Left ventricle myocardium inferior (tissue), 1 donor: ENCODE measurements at places on chromosomes 12 and 14. TPM values are rescaled to one million over a fixed set of nuclear protein-coding genes. Genes with fewer than 3 reads are reported as not detected.

DNA sequence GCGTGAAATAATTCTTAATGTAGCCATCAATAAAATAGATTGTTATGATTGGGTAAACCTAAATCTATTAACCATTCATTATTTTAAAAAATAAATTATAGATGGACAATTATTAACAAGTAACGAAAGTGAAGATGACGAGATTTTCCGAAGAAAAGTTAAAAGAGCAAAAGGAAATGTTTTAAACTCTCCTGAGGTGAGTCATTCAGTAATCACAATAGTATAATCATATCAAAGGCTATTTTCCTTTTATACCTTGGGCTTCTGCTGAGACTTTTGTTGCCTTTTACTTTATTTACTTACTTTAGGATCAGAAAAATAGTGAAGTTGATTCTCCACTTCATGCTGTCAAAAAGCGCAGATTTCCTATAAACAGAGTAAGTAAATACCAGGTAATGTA is 45.6 kb downstream of the FANCM start:
- DNase-seq = no peak

- DNase-seq = no peak
These were observed 454.9 kb downstream of the LRIG3 start for GRCh38 chr12:58465418-58465817.

Gene DACT1
- total RNA-seq = 3.4 TPM

DNA sequence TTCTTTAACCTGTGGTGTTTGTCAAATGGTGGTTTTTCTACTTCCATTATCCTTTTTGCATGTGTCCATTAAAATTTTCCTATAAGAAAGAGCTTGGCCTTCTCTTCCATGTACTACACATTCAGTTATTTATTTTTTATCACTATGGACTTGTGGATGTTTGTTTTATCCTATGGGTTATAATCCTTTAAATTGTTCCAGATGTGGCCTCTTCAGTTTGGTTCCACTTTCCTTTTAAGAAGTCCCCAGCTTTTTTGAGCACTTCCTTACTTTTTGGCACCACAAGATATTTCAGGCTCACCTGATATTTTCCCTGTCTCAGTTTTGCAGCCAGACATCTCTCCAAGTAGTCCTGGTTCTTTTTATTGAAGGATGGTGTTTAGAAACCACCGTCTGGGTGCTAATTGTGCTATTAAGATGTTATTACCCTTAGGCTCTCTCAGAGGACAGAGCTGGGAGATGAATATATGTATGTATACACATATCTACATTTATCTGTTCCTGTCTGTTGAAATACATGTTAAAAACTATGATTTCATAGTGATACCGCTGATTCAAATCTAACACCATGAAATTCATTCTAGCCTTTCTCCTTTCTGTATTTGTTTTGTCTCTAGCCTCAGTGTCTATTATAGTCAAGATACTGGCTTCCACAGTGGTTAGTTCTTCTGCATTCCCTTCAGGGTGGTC is 408.5 kb upstream of the RGS6 start:
- DNase-seq = no peak

DNA sequence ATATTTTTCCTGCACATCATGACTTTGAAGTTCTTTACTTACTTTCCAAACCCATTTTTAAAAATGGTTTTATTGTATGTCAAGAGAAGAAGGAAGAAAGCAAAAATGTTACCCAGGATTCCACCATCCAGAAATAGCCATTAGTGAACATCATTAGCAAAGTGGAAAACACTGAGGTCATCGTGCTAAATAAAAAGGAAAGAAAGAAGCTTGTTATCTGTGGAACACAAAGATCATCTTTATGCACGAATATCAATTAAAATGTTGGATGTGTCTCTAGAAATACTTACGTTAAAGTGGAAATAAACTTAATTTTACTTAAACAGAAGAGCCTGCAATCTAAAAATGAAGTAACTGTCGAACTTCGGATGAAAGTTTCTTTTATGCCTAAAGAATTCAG is 27.3 kb downstream of the SFSWAP start:
- DNase-seq = no peak

GRCh38 chr12:101001669-101002068 is 207.1 kb downstream of the ANO4 start:
- no peak for DNase-seq

- no peak for DNase-seq
These were observed 80.4 kb downstream of the DUSP16 start for GRCh38 chr12:12482150-12482761.

DNA sequence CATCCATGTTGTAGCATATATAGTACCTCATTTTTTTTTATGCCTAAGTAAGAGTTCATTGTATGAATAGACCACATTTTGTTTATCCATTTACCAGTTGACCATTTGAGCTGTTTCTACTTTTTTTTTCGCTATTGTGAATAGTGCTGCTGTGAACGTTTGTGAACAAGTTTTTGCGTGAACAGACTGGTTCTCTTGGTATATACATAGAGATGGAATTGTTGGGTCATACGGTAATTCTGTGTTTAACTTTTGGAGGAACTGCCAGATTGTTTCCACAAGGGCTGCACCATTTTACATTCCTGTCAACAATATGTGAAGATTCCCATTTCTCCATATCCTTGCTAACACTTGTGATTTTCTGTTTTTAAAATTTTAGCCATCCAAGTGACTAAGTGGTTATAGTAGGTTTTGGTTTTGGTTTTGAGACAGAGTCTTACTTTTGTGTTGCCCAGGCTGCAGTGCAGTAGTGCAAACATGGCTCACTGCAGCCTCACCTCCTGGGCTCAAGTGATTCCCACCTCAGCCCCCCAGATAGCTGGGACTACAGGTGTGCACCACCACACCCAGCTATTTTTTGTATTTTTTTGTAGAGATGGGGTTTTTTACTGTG is 68.3 kb upstream of the AMN start:
- DNase-seq = no peak

DNA sequence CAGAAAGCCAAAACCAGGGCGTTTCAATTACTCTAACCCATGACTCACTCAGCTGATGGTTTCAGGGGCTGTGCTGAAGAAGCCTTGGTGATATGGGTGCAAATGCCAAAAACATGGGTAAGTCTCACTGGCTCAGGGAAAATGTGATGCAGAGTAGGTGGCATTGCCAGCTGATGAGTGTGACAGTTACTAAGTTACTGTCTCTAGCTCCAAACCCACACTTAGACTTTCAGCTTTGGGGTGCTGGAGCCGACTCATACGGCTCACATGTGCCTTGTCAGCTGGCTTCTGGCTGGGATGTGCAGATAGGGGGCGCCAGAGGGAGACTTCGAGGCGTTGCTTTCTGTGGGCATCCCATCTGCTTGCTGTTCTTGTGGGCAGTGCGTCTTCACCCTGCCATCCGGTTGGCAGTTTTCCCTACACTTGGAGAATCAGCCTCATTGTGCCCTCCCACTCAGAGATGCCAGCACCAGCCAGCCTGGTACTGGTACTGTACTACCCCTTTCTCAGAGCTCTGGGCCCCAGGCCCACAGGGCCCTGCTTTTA is 11.1 kb upstream of the KRT7 start:
- peak; percentile 50 for DNase-seq

DNA sequence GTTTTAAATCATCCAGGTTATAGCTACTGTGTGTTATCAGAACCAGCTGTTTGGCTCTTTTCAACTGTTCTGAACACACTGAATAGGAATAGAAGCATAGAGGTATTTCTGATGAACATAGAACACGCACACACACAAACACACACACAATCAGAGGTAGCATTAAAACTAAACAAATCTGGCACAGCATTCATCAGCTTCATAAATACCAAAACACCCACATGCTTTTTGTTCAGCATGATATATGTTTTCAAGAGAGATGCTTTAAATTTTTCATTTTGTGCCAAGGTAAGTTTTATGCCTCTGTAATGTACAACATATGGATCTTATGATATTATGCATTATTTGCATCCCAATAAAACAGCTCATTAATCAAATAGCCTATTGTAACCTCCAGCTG is 208.6 kb downstream of the GALC start:
- no peak for DNase-seq

Gene SMOC1
- 4.4 TPM for total RNA-seq

Gene KRT77
- not detected for total RNA-seq

DNA sequence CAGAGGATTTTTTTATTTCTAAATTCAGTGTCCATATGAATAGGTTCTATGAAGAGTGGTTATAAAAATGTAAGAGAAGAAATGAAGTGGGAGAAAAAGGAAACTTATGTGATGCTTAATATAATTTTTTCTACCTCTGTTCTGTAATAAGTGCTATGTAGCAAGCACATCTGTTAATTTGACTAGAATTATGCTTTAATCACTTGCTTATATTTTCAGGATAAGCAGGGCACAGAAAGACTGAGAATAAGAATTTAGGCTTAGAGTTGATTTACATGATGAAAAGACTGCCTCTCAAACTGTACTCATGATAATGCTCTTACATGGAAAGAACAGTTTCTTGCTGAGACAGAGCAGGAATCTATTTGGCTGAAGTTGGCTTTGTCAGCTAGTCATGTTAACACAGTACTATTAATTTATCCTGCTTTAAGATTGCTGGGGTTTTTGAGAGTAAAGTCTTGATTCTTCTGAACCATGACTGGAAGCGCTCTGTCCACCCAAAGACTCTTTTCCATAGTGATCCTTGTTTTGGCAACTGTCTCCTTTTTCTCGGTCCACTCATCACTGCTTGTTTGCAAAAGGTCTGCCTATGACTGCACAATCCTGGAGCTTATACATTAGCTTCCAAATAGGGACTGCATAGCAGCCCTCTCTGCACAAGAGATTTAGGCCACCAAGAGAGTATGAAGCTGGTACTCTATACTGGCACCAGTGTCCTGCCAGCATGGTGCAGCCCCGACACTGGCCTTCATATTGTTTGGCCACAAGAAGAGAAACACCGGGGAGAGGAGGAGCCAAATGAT is 98.8 kb downstream of the AKAP6 start:
- DNase-seq = no peak

Gene GPRC5D
- not detected for total RNA-seq

- no peak for DNase-seq
These were observed 69.8 kb downstream of the PLEKHA5 start for GRCh38 chr12:19199332-19199731.
